GM23338 (cell line): ENCODE measurements at places on chromosomes 7 and 10.

DNA sequence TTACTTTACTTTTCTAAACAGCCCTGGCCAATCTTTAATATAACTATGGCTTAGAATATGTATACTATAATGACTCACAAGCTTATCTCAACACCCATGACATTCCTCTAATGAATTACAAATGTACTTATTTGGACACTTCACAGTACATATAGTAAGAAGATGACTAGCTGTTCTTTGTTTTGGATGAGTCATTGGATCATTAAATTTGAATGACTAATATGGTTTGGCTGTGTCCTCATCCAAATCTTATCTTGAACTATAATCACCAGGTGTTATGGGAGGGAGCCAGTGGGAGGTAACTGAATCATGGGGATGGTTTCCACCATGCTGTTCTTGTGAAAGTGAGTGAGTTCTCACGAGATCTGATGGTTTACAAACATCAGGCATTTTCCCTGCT, 807.5 kb upstream of the SORCS1 start:
- H3K27ac ChIP-seq = no peak overlapping the region
- no peaks in the 10 kb centered on the region for H3K36me3 ChIP-seq
- H3K4me3 ChIP-seq = no peak overlapping the region
- H3K27me3 ChIP-seq = no peaks in the 10 kb centered on the region
- DNase-seq = no peak

DNA sequence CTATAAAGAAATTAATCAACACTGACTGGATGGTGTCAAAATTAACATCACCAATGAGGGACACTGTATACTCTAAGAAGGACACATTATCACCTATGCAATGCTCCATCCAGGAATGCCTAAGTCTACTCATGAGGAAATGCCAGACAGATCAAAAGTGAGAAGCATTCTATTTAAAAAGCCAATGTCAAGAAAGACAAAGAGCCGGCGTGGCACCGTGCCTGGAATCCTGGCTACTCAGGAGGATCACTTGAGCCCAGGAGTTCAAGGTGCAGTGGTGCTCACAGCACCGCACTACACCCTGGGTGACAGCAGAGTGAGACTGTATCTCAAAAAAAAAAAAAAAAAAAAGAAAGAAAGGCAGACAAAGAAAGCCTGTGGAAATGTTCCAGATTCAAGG, 45.5 kb upstream of the ANAPC16 start:
- no peaks in the 10 kb centered on the region for H3K4me1 ChIP-seq
- peak overlapping the region; percentile 27 for H3K27ac ChIP-seq
- no peak for DNase-seq

GRCh38 chr7:1004018-1004852, 21.3 kb downstream of the CYP2W1 start:
- no peak overlapping the region for H3K4me3 ChIP-seq
- no peaks in the 10 kb centered on the region for H3K36me3 ChIP-seq
- H3K27ac ChIP-seq = no peak overlapping the region
- no peaks in the 10 kb centered on the region for H3K27me3 ChIP-seq
- H3K4me1 ChIP-seq = no peaks in the 10 kb centered on the region

GRCh38 chr10:122057841-122058413, 69.0 kb downstream of the TACC2 start:
- no peaks in the 10 kb centered on the region for H3K4me1 ChIP-seq
- no peak for DNase-seq
- H3K27me3 ChIP-seq = no peaks in the 10 kb centered on the region
- no peaks in the 10 kb centered on the region for H3K36me3 ChIP-seq
- H3K27ac ChIP-seq = no peak overlapping the region

DNA sequence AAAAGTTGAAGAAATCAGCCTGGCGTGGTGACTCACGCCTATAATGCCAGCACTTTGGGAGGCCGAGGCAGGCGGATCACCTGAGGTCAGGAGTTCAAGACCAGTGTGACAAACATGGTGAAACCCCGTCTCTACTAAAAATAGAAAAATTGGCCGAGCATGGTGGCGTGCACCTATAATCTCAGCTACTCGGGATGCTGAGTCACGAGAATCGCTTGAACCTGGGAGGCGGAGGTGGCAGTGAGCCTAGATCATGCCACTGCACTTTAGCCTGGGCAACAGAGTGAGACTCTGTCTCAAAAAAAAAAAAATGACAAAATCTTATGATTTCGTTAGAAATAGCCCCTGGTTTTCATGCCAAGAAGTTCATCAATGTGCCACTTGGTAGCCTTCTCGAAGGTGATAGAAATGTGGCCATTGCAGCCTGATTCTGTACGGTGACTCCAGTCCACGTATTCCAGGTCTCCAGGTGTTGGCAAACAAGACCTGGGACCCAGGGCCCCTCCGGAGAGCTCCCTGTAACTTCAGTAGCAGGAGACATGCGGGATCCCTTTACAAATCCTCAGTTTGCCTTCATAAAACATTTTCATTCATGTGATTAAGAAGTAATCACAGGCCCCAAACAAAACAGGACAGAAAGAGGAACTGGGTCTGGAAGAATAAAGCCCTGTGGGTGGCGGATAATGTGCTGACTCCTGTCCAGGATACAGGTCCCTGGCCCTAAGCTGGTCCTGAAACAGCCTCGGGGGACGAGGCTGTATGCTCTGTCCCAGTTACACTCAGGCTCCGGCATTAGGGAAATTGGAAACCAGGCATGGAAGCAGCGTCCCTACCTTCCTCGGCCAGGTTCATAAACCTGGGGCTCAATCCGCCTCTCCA, 207.3 kb upstream of the SH2B2 start:
- DNase-seq = peak; percentile 49
- no peak overlapping the region for H3K4me3 ChIP-seq
- H3K4me1 ChIP-seq = peaks cover 23% of the 10 kb centered on the region
- H3K36me3 ChIP-seq = peaks cover 7% of the 10 kb centered on the region; the same call in 1 of the 2 replicates
- H3K27me3 ChIP-seq = no peaks in the 10 kb centered on the region
- H3K27ac ChIP-seq = peak overlapping the region; percentile 67; the same call in 1 of the 2 replicates

DNA sequence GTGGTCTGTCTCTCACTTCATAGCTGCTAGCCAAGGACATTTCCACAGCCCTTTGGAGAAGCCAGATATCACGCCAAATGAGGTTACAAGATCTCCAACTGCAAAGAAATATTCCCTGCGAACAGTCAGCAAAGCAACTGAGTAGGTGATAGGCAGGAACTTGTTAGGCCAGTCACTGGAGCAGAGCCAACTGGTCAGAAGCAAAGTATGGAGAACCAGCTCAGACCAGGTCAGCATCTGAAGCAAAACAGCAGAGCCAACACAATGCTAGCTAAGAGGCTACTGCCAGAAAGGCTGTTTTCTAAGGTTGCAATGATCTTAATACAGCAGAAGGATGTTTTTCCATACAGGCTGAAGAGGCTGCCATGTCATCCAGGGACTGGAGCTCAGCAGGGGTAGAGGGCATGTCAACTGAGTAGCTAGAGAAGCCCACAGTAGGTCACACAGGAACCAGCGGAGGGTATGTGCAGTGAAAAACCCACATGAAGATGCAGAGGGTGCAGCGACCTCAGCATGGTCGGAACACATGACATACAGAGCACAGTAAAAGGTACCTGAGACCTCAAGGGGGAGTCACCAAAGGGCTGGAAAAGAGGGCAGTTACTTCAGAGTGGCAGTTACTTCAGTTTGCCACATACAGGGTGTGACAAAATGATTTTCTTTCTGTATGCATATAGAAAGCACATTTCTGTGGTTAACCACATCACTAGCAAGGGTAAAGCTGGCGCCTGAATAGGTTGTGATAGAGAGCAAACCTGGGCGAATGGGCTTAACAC, 8.9 kb downstream of the SEC31B start:
- no peak overlapping the region for H3K27ac ChIP-seq
- no peaks in the 10 kb centered on the region for H3K27me3 ChIP-seq
- no peaks in the 10 kb centered on the region for H3K36me3 ChIP-seq
- no peaks in the 10 kb centered on the region for H3K4me1 ChIP-seq
- no peak overlapping the region for H3K4me3 ChIP-seq

DNA sequence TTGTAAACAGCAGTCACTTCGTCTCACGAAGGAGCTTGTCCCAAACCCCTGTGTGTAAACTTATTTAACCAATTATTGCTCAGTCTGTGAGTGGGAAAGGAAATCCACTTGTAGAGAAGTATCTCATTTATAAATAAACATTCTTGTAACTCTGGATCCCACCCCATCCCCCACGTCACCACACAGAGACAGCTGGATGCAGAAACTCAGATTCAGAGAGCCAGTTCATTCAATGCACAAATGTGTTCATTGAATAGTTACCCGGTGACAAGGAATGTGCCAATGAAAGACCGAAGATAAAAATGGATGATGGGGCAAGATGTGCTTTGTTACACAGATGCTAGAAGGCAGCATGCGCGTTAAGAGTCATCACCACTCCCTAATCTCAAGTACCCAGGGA, 8.3 kb upstream of the OCM start:
- peak; percentile 10 for DNase-seq
- no peaks in the 10 kb centered on the region for H3K27me3 ChIP-seq
- no peaks in the 10 kb centered on the region for H3K4me1 ChIP-seq
- no peaks in the 10 kb centered on the region for H3K36me3 ChIP-seq
- peak overlapping the region; percentile 52; the same call in 1 of the 2 replicates for H3K27ac ChIP-seq

DNA sequence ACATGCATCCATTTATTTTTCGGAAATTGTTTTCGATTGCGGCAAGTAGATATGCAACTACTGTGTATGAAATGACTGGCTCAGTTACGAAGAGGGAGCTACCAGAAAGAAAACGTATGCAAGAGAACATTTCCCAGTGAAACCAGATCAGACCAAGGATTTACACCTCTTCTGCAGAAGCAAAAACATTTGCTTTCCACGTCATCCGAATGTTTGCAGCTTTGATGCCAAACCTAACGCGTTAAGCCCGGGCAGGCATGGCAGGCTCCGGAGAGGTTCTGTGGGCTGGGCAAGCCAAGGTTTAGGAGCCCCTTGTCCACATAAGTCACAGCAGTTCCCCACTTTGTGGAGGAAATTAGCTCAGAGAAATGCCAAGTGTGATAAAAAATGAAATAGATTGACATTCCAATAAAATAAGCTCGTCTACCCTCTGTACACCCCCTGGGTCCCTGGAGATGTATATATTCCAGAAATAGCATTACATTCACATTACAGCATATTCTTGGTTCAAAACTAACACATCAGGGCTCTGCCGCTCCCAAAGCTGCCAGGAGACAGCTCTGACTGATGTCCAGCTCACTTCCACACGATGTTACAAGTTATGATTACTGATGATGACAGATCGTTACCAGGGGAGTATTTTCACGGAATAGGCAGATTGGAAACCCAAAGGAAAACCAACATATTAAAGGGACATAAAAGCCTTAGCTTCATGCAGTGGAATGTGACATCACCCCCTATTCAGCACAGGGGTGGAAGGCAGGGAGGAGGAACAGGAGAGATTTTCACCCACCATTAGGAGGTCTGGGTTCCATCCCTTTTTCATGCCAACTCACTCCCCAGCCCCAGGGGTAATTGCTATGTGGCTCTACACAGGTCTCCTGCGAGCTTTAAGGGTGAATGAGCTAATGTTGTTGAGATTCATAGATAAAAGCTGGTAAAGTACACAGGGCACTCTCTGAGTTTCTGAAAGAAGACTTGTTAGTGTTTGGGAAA, 81.5 kb downstream of the LYZL1 start:
- H3K36me3 ChIP-seq = no peaks in the 10 kb centered on the region; the same call in 1 of the 2 replicates
- H3K27ac ChIP-seq = no peak overlapping the region
- no peaks in the 10 kb centered on the region for H3K27me3 ChIP-seq
- H3K4me1 ChIP-seq = no peaks in the 10 kb centered on the region
- no peak for DNase-seq
- H3K4me3 ChIP-seq = no peak overlapping the region

DNA sequence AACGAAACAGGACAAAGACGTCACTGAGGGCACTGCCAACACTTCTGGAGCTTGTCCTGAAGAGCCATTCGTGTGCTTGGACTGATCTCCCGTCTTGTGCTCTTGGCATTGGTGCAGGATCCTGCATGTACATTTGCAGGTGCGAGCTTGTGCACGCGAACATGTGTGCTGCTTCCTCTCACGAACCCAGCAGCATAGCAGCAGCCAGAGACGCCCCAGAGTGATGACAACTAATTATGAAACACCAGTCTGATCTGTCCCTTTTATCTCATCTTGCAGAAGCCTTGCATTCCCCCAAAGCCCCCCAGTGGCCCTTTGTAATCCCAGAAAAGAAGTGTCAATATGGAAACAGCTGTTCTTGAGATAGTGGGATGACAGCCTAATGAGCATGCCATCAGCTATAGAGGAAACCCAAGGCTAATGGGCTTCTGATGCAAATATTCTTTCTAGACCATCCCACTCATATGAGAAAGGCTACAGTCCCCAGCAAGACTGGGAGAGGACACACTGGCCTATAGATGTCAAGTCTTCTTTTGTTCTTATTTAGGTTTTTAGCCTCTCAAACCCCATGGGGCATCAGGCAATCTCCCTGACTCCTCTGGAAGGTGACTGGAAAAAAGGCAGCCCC, 310.6 kb downstream of the FRMD4A start:
- H3K4me3 ChIP-seq = no peak overlapping the region
- no peaks in the 10 kb centered on the region; the same call in 1 of the 2 replicates for H3K36me3 ChIP-seq
- no peak for DNase-seq
- H3K4me1 ChIP-seq = no peaks in the 10 kb centered on the region

DNA sequence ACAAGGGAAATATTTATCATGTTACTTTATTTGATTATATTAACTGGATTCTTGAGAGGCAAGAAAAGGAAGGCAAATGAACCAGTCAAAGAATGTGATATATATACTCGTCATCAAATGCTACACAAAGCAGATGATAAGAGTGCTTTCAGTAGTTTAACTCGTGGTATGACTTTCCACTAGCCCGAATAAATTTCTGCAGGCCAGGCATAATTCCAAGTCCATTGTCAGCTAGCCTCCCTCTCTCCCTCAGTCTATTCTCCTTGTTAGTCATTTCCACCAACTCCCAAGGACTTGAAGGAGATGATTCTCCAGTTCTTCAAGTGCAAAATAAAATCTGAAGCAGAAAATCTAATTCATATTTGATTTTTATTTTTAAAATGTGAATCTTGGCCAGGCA, 190.5 kb downstream of the GLI3 start:
- no peak for DNase-seq
- no peak overlapping the region for H3K4me3 ChIP-seq
- H3K27me3 ChIP-seq = no peaks in the 10 kb centered on the region
- H3K36me3 ChIP-seq = no peaks in the 10 kb centered on the region

DNA sequence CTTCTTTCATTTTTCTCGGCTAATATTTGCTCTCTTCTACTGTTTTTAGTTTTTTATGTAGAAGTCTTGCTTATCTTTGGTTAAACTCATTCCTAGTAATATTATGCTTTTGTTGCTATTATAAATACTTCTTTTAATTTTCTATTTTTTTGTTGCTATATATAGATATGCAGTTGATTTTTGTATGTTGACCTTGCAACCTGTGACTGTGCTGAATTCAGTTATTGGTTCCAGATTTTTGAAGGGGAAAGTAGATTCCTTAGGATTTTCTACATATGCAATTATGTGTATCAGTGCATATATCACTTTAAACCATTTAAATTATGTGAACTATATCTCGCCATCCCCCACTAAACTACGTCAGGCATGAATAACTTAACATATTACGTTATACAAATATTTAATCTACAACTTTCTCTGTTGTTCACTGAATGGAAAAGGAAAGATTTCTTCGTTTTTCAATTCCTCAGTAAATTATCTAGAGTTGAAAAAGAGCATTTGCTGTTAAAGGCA, 71.5 kb downstream of the IDE start:
- H3K36me3 ChIP-seq = peaks cover 9% of the 10 kb centered on the region; the same call in 1 of the 2 replicates
- no peak overlapping the region for H3K27ac ChIP-seq
- H3K4me1 ChIP-seq = no peaks in the 10 kb centered on the region
- no peak overlapping the region for H3K4me3 ChIP-seq
- DNase-seq = no peak
